A549 treated with dexamethasone at 1 μM for 4 hours (cell line): ENCODE measurements at places on chromosomes 5 and 9. TPM values are rescaled to one million over a fixed set of nuclear protein-coding genes. Genes with fewer than 3 reads are reported as not detected.

The BHMT gene
- not detected in 5 replicates for total RNA-seq

The FKBP15 gene
- 15.5 to 18.5 TPM (median 18.0 TPM) in 5 replicates for total RNA-seq

The FOXD4 gene
- 0.20 to 0.66 TPM (median 0.34 TPM) in 5 replicates for total RNA-seq

The GLRA1 gene
- total RNA-seq = not detected in 5 replicates

The CCL27 gene
- total RNA-seq = 0.13 TPM in 2 of 5 replicates, not detected in the others

The HTR1A gene
- not detected in 5 replicates for total RNA-seq
